ENCODE measurements at places on chromosomes 12 and 14.

- DNase-seq: no peak
These were observed 350.8 kb downstream of the RPL10L start for GRCh38 chr14:46300765-46301164.

- DNase-seq: no peak
These were observed 14.9 kb upstream of the FKBP11 start for GRCh38 chr12:48940181-48940580.

DNA sequence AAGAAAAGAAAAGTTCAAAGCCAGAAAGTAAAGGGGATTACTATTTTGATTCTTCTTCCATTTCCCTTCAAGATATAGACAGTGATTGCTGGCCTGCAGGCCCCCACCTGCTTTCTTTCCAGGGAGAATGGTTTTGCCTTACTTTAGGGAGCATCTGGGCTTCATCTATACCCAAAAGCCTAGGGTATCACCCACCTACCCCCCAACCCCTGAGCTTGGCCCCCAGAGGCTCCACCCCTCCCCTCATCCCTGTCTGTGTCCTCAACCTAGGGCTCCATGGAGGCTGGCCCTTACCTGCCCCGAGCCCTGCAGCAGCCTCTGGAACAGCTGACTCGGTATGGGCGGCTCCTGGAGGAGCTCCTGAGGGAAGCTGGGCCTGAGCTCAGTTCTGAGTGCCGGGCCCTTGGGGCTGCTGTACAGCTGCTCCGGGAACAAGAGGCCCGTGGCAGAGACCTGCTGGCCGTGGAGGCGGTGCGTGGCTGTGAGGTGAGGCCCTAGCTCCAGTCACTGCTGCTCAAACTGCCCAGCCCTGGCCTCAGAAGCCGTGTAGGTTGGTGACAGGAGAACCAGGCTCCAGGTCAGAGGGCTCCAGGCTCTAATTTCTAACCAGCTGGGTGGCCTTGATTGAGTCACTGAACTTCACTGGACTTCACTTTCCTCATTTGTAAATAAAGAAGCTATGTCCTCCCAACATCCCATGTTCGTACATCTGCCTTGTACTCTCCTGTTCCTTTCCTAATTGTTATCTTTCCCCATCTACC lies 13.6 kb downstream of the ARHGEF40 start:
- DNase-seq: no peak

- no peak for DNase-seq
These were observed 79.4 kb downstream of the C12orf75 start for GRCh38 chr12:105409801-105410471.

GRCh38 chr14:74917646-74918081 lies 5.4 kb downstream of the RPS6KL1 start:
- no peak for DNase-seq

DNA sequence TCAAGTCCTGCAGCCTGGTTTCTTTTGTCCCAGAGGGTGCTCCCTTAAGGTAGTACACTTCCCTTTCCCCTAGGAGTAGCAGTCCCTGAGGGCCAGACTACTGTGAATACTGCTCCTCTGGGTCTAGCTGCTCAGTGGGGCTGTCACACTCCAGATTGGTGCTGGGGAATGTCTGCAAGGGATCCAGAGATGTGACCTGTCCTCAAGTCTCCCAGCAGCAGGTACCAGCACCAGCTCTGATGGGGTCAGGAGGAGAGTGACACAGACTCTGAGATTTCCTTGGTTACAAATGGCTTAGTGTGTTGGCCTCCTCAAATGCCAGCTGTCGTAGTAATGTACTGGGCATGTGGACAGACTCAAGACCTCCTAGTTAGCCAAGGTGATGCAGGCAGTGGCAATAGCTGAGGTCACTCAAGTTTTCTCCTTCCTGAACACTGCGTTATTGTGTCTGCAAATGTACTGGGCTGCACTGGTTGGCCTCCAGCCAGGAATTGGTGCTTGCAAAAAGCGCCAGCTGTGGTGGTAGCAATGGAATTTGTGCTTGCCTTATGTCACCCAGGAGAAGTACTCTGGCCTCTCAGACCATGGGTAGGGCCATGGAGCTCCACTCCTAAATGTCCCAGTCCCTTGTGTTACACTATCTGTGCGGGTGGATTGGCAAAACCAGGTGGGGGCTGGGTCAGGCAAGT lies 36.4 kb upstream of the AEBP2 start:
- DNase-seq: no peak

DNA sequence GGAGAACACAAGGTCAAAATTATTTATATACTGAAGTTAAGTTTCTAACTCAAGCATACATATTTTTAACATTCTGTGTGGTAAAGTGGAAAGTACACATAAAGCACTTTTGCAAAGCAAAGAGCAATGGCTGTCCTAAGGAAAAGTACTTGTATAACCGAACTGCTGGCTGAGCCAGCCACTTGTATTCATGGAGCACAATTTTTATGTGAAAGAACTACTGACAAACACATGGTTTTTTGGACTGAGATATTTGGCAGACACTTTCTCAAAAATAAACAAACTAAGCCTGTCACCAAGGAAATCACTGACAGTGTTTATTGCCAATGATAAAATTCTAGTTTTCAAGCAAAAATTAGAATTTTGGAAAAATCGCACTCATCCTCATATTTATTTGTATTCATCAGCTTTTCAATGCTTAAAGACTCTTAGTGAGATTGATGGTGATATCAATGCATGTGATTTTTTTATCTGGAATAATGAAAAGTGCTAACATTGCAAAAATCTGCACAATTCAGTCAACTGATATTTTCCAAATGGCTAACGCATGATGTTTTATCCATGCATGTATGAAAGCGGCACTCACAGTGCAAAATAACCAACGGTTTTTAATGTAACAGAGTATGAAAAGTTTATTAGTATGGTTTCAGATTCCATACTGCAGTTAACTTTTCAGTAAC lies 125.3 kb downstream of the IPO8 start:
- no peak for DNase-seq

- DNase-seq: no peak
These were observed 62.3 kb downstream of the OTOGL start for GRCh38 chr12:80161612-80162011.

DNA sequence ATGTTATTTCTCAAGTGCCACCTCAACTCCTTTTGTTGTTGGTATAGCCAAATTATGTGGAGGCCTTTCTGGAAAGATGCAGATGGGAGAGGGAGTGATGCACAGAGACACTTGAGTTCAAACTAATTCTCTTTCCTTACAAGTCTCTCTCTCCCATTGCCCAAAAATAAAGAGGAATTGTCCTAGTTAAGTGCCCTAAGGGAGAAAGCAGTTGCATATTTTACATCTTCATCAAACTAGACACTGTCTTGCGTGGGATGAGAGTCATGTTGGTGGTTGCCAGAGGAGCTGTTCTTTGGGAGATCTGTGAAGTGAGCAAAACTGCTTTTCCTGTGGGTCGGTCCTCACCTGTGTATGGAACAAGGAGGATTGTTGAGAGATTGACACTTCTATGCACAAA lies 72.2 kb downstream of the EP400 start:
- no peak for DNase-seq

DNA sequence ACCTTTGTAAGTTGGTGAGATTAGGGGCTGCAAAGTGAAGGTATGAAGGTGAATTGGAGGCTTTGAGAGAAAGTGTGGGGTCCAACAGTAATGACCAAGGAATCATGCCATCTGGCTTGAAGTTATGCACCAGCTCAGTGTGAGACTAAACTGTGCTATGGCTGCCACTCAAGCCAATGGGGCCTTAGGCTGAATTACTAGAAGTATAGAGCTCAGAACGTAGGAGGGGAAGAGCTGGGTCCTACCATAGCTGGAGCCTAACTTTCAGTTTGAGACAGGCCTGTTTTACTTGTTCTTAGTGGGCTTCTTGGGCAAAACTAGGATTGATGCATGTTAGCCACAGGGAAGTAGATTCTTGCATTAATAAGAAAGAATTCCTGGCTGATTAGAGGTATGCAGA lies 194.0 kb downstream of the TSPAN9 start:
- DNase-seq: no peak

- DNase-seq: no peak
These were observed 52.5 kb downstream of the LMO3 start for GRCh38 chr12:16553457-16553856.

DNA sequence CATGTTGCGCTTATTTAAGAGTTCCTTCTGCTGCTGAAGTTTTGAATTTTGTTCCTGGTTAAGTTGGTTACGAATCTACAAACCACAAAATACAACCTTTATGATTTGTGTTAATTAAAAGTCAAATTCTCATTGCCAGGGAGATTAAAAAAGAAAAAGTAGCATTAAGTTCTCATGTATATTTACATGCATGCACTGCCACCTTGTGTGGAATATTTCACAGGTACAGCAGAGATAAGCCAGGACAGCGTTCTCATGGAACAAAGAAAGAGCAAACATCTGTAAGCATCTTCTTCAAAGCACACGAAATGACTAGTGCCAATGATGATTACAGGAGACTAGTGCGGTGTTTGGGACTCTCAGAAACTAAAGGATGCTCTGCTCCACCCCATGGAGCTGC lies 34.2 kb downstream of the ZFYVE21 start:
- peak; percentile 65 for DNase-seq

- DNase-seq: no peak
These were observed 170.9 kb upstream of the BMP4 start for GRCh38 chr14:54127526-54127925.

GRCh38 chr12:21691515-21691914 lies 33.9 kb upstream of the LDHB start:
- no peak for DNase-seq

All from thymus (tissue), 14 donors.